A549 treated with Mapracorat at 1 μM for 4 hours (cell line): ENCODE measurements at places on chromosomes 7 and 10. TPM values are rescaled to one million over a fixed set of nuclear protein-coding genes. Genes with fewer than 3 reads are reported as not detected.

The SFTPD gene
- 0.11 to 0.21 TPM (median 0.20 TPM) in 3 of 5 replicates, not detected in the others for total RNA-seq

The HYAL4 gene
- 0.08 TPM in 1 of 5 replicates, not detected in the others for total RNA-seq

The PIK3AP1 gene
- total RNA-seq = 0.56 to 1.5 TPM (median 0.64 TPM) in 5 replicates

The TRUB1 gene
- 13.2 to 15.1 TPM (median 14.8 TPM) in 5 replicates for total RNA-seq

The SP4 gene
- 0.83 to 1.4 TPM (median 0.94 TPM) in 5 replicates for total RNA-seq

The GPNMB gene
- total RNA-seq = 2.5 to 4.2 TPM (median 2.8 TPM) in 5 replicates

The PDK4 gene
- total RNA-seq = 18.2 to 24.6 TPM (median 22.2 TPM) in 5 replicates

The LRRC17 gene
- 0.08 to 0.18 TPM (median 0.14 TPM) in 4 of 5 replicates, not detected in the other for total RNA-seq

The BICC1 gene
- total RNA-seq = 16.5 to 19.6 TPM (median 18.9 TPM) in 5 replicates

The MSMB gene
- 0.63 TPM in 1 of 5 replicates, not detected in the others for total RNA-seq

The NUTM2E gene
- 0.08 to 0.33 TPM (median 0.24 TPM) in 5 replicates for total RNA-seq

The AGAP5 gene
- 1.9 to 3.1 TPM (median 1.9 TPM) in 5 replicates for total RNA-seq

The DNAJB6 gene
- total RNA-seq = 86.0 to 142 TPM (median 94.2 TPM) in 5 replicates

The PON1 gene
- total RNA-seq = 0.75 to 1.6 TPM (median 1.0 TPM) in 5 replicates

The OR2A12 gene
- total RNA-seq = not detected in 5 replicates

The TYW1 gene
- total RNA-seq = 13.6 to 15.0 TPM (median 13.8 TPM) in 5 replicates

The CCAR1 gene
- total RNA-seq = 55.4 to 64.1 TPM (median 60.4 TPM) in 5 replicates

The SKIDA1 gene
- total RNA-seq = 0.85 to 1.3 TPM (median 1.0 TPM) in 5 replicates

The GIMAP1 gene
- total RNA-seq = not detected in 5 replicates

The TMEM184A gene
- 6.0 to 11.2 TPM (median 10.3 TPM) in 5 replicates for total RNA-seq

The SLC39A12 gene
- not detected in 5 replicates for total RNA-seq

The CAMK1D gene
- total RNA-seq = 6.7 to 9.4 TPM (median 8.8 TPM) in 5 replicates

The FGFBP3 gene
- 2.2 to 3.1 TPM (median 2.4 TPM) in 5 replicates for total RNA-seq

The PRKG1 gene
- total RNA-seq = not detected in 5 replicates

The AKR1C4 gene
- total RNA-seq = 0.15 to 0.25 TPM (median 0.21 TPM) in 4 of 5 replicates, not detected in the other

The CHRM2 gene
- total RNA-seq = not detected in 5 replicates

The OR9A2 gene
- not detected in 5 replicates for total RNA-seq

The ZNF716 gene
- not detected in 5 replicates for total RNA-seq

The NUTM2B gene
- total RNA-seq = 0.29 to 0.53 TPM (median 0.34 TPM) in 5 replicates

The PLAC9 gene
- 0.24 TPM in 1 of 5 replicates, not detected in the others for total RNA-seq

The DCLRE1A gene
- 8.6 to 10.2 TPM (median 9.6 TPM) in 5 replicates for total RNA-seq

The C1GALT1 gene
- total RNA-seq = 26.2 to 32.6 TPM (median 27.6 TPM) in 5 replicates

The CCDC172 gene
- not detected in 5 replicates for total RNA-seq

The HOXA3 gene
- 4.0 to 6.9 TPM (median 6.0 TPM) in 5 replicates for total RNA-seq

The TMEM140 gene
- 0.95 to 1.2 TPM (median 1.0 TPM) in 5 replicates for total RNA-seq

The GRM3 gene
- not detected in 5 replicates for total RNA-seq

The CPA2 gene
- total RNA-seq = 0.09 TPM in 1 of 5 replicates, not detected in the others

The WEE2 gene
- total RNA-seq = not detected in 5 replicates

The AKR1C8 gene
- 0.14 to 0.27 TPM in 2 of 5 replicates, not detected in the others for total RNA-seq

The LRMDA gene
- total RNA-seq = 3.1 to 5.7 TPM (median 4.7 TPM) in 5 replicates
